IPS DF 19.7 (cell line): ENCODE measurements at places on chromosomes 5 and 9.

DNA sequence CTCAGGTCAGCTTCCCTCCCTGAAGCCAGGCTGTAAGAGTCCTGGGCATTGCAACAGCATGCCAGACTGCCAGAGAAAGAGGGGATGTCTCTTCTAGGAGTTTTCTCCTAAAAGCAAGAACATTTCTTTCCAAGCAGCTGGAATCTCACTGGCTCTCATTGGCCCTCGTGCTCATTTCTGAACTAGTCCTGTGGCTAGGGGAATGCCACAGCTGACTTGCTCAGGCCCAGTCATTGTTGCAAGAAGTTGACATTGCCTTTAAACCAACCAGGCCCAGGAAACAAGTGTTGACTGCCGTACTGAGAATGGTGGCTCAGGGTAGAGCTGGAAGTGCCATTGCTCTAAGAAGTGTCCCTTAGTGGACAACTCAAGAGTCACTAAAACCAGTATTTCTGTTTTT is 15.0 kb upstream of the CEP120 start:
- no peak for DNase-seq

DNA sequence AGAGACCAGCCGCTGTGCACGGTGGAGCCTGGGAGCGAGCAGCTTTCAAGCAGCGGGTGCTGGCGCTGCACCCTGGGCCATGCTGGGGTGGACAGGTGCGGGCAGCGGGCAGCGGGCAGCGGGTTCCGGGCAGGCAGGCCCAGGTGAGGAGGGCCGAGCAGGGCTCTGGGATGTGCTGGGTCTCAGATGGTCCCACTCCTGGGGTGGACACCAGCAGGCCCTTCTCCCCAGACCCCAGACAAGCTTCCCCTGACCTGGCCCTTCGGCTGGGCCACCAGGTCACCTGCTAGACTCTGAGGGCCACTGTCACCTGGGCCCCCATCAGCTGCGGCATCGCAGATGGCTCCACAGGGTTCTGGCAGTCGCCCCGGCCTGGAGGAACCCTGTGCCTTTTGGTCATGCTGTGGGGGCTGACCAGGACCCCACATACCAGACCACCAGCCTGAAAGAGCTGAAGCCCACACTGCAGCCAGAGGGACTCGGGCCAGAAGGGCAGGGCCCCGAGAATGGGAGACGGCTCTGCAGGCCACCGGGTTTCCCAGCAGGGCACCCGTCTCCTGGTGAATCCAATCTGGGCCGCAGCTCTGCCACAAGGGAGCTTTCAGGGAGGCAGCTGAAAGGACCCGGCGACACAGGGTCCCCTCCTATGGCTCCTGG is 2.0 kb downstream of the SLC6A19 start:
- no peak for DNase-seq

DNA sequence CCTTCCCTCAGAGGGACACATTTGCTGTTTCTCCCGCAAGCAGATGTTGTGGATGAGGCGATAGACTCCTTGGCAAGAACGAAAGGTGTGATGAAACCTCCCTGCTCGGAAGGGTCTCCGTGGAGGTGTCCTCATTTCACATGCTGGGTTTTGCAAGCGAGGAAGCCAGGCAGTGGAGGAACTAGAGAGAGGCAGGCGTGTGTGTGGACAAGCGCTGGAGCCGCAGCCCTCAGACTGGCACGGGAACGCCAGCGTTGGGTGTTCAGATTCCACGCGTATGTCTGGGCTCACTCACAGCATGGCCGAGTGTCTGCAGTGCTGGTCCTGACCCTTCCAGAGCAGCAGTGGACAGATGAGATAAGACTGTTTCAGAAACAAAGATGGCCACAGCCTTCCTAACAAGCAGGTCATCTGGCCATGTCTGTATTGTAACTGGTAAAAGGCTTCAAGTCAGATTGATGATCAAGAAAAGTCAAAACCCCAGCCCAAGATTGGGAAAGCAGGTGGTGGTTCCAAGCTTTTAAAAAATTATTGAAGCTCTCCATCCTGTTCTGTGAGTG is 35.0 kb upstream of the NCS1 start:
- no peak for DNase-seq

DNA sequence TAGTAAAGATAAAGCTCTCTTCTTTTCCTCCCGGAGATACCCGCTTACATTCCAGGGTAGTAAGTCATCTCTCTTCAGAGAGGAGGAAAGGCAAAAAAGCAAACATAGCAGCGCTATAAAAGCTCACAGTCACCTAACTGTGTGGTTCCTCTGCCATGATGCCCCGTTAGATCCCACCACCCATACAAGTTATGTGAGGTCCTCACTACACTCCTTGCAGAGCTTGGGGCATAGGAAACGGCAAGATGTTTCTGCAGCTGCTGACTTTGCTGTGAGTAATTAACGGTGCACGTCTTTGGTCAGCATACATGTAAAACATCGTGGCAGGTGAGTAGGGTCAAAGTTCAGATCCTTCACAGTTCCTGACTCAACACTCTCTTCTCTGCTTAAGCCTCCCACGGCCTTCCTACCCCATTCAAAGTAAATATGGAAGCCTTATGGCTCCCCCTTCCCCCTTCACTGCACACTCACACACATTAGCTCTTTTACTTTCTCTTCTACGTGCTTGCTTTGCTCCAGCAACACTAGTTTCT is 218.9 kb downstream of the DIRAS2 start:
- DNase-seq: no peak

- no peak for DNase-seq
These were observed 704.3 kb upstream of the ZNF608 start for GRCh38 chr5:125450771-125451170.

DNA sequence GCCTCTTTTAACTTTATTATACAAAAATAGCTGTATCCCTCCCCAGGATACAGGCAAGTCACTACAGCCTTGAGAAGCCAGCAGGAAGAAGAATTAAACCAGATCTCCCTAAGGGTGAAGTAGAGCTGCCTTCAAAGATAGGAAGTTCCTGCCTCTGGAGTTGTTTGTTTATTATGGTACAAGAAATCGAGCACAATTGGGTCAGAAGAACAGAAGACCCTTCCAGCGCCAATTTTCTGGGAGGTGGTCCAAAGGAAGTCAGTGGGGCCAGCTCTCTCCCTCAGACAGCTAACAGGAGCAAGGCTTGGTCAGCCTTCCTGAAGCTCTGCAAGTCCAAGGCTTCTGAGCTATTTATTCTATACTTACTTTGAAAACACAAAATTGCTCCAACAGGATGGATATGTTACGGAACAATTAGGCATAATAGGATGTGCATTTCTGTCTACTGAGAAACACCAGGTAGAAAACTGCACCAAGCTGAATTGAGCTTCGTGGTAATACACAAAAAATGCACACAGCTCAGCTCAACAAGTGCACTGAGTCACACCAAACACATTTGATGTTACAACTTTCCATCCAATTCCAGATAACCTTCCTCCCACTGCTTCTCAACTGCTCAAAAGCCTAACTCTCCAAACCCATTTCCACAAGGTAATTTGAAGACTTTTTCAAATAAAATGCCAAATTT is 16.0 kb downstream of the SERINC5 start:
- DNase-seq: no peak
